Cortex of kidney (tissue), 1 donor: ENCODE measurements at places on chromosomes 7 and 10.

DNA sequence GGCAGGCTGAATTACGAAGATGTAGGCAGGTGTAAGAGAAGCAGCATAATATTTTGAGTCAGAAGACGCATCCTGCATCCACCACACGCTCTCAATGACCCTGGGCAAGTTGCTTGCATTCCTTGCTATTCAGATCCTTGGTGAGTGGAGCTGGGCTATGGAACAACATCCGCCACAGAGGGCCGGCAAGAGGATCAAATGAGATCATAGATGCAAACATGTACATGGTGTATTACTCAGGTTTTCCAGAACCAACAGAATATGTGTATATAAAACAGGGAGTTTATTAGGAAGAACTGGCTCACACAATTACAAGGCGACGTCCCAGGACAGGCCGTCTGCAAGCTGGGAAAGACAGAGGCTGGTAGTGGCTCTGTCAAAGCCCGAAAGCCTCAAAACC, 51.5 kb downstream of the ADAM12 start:
- no peak for DNase-seq

GRCh38 chr7:27095050-27095896, 527 bp downstream of the HOXA1 start:
- DNase-seq = no peak

GRCh38 chr7:130268463-130269317, 2.0 kb downstream of the CPA2 start:
- DNase-seq = no peak

DNA sequence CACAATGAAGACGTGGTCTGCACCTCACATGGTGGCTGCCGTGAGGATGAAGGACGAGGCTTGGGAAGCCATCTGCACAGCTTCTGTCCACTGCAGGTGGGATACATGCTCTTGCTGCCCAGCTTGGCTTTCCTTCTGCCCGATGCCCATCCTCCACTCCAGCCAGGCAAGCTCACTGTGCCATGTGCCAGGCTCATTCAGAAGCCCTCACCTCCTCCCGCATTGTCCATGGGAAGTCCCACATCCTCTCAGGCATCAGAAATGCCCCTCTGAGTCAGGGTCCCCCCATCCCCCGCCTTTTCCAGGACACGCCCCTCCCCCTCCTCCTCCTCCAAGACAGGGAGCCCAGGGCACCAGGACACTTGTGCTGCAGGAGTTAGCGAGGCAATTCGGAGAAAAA, 4.6 kb upstream of the NOM1 start:
- DNase-seq = no peak

GRCh38 chr7:11831156-11831735, 752 bp downstream of the THSD7A start:
- DNase-seq = no peak

DNA sequence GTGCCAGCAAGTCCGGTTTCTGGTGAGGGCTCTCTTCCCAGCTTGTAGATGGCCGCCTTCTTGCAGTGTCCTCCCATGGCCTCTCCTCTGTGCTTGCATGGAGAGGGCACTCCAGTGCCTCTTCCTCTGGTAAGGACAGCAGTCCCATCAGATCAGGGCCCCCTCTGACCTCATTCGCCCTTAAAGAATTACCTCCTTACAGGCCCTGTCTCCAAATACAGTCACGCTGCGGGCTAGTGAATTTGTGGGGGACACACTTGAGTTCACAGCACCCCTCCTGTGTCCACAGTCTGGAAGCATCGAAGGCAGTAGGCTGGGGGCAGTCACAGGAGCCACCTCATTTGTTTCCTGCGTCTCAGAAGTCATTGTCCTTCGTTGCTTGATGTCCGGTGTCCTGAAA, 54.6 kb downstream of the LHPP start:
- no peak for DNase-seq

DNA sequence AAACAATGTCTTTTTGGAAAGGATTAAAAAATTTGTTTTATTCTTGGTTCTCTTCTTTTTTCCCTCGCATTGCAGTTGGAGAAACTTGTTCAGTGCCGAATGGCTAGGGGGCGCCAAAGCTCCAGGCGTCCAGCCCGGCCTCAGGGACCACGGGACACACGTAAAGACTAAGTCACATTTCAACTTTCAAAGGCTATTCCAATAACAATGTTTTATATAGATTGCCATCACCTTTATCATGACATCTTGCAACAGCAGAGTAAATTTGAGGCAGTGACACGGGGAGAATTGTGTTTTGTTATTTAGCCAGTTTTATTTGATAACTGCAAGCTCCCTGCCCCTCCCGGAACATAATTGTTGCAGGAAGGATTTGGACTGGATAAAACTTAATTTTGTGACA, 2.2 kb upstream of the IGFBP3 start:
- no peak for DNase-seq

- no peak for DNase-seq
These were observed 24.2 kb upstream of the NFKB2 start for GRCh38 chr10:102371295-102371694.

- no peak for DNase-seq
These were observed 56.7 kb upstream of the MYO3A start for GRCh38 chr10:25877296-25877695.

DNA sequence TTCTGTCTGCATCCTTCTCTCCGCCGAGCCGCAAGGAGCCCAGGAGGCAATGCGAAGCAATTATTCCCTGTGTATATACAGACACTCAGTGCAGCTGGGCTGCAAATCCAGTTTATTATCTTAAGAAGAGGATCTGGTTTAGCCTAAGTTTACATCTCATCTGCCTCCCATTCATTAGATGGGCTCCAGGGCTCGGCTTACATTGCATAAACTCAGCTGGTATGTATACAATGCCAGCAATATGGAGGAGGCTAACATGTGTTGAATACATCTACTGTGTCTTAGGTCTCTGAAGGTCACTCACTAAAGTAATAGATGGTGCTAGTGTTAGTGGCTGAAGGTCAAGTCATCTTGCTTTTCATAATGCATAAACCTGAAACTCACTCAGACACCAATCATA, 996.8 kb downstream of the KCNMA1 start:
- no peak for DNase-seq

DNA sequence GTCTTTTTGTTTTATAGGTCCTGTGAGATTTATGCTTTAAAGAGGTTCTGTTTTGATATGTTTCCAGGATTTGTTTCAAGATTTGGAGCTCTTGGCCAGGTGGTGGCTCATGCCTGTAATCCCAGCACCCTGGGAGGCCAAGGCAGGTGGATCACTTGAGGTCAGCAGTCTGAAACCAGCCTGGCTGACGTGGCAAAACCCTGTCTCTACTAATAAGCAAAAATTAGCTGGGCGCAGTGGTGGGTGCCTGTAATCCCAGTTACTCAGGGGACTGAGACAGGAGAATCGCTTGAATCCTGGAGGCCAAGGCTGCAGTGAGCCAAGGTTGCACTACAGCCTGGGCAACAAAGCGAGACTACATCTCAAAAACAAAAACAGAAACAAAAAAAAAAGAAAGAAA, 8.3 kb upstream of the HYAL4 start:
- no peak for DNase-seq

DNA sequence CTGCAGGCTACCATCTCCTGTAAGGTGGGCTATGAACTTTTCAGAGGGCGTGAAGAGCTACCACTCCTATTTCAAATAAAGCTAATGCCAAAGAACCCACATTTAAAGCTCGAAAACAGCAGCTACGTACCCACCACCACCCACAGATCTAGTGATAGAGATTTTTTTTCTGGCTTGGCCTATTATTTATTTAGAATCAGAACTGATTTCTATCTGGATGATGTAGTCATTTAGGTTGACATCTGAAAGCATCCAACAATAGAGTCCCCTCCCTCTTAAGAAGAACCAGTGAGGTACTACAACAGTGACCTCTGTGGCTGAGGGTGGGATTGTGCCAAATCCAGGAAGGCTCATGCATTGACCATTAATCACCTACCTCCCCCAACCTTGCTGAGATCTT, 113.8 kb upstream of the ADO start:
- no peak for DNase-seq

GRCh38 chr7:17584822-17585221, 286.4 kb downstream of the AHR start:
- no peak for DNase-seq

- no peak for DNase-seq
These were observed 127.7 kb downstream of the ADCY1 start for GRCh38 chr7:45701701-45702510.

DNA sequence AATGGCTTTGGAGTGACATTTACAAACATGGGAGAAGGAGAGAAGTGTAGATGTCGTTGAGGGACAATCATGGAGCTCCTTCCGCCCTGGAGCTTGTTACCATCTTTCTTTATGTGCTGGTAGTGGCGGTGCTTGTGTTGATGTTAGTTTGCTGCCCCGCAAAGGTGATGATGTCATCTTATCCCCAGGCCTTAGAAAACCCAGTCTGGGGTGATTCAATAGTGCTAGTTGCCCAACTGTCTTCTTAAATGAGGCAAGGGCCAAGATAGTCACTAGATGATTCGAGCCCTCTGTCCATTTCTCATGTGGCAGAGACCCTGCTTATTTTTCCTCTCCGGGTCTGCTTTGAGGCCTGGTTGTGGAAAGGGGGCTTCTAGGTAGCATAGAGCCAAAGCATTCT, 277.4 kb downstream of the CCSER2 start:
- DNase-seq = no peak

DNA sequence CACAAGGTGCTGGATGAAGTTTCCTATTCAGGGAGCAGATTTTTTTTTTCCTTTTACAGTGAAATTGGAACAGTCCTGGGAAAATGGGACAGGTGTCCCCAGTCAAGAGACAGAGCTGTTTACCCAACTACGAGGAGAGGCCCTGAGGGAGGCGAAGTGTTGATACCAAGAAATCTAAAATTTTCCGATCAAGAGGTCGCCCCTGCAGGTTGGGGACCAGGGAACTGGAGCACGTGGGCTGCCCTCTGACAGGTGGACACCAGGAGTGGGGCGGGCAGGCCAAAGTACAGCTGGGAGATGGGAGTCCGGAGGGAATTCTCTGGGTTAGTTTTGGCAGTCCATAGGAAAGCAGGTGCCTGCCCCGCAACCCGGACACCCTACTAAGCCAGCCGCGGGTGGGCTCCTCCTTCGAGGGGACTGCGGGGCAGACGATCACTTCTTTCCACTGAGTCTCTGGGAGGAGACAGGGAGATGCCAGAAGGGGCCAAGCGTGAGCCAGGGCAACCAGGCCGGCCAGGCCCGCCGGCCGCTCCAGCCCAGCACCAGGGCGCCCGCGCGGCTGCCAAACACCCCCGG, 965 bp upstream of the CAMK1D start:
- no peak for DNase-seq
